T-helper 17 cell (primary cell): ENCODE measurements at places on chromosomes 4 and X. TPM values are rescaled to one million over a fixed set of nuclear protein-coding genes. Genes with fewer than 3 reads are reported as not detected.

- no peak for DNase-seq
These were observed 171.2 kb upstream of the NDP start for GRCh38 chrX:44144177-44144945.

- DNase-seq = no peak
These were observed 7.0 kb upstream of the AMTN start for GRCh38 chr4:70511365-70511764.

DNA sequence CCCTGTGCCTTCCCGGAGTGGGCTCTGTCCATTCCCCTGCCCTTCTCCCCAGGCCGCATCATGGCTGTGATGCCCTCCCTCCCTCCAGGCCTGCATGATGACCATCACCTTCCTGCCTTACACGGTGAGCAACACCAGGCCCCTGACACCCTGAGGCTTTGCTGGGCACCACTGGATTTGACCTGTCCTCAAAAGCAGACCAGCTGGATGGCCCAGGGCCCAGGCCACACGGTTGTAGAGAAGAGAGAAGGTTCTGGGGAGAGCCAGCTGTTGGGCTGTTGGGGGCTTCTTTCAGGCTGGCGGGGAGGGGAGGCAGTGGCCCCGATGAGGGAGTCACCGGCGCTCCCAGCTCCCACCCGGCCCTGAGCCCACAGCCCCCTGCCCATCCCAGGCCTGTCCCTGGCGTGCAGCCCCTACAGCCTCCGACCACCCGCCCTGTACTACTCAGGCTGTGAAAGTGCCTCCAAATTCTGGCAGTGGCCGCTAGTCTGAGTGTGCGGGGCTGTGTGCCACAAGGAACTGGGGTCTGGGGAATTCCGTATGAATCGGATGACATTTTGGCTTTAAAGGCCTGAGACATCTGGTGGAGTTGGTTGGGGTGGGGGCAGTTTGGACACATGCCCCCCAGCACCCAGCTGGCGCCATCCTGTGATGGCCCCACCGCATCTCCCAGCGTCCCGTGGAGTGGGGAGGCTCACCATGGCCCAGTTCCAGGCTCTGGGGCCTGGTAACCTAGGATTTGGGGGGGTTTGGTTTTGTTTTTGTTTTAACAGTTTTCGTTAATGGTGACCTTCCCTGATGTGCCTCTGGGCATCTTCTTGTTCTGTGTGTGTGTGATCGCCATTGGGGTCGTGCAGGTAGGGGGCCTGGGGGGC lies 19.6 kb downstream of the TMEM175 start:
- DNase-seq = no peak

GRCh38 chr4:33746979-33747378 lies 2497.3 kb downstream of the ARAP2 start:
- no peak for DNase-seq

GRCh38 chrX:51894697-51895336 lies 1.4 kb downstream of the MAGED1 start:
- DNase-seq = no peak

GRCh38 chrX:20046864-20047263 lies 56.0 kb upstream of the BCLAF3 start:
- DNase-seq = no peak

GRCh38 chr4:181611946-181612600 lies 631.1 kb upstream of the TENM3 start:
- no peak for DNase-seq

GRCh38 chrX:136464589-136464988 lies 23.2 kb upstream of the BRS3 start:
- no peak for DNase-seq

DNA sequence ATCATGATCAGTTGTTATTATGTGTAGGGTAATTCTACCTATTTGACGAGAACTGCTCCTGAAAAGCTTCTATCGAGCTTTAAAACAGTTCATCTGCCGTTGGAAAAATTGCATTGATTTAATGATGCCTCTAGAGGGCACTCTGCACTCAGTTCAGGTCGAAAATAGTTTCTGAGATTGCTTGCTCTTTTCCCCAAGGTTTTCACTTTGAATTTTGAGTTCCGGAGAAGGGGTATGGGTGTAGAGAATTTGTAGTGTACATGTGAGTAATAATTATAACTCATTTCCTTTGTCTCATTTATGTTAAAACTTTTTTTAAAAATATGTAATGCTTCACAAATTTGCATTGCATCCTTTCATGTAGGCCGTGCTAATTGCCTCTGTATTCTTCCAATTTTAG lies 28.4 kb upstream of the TNIP3 start:
- no peak for DNase-seq

DNA sequence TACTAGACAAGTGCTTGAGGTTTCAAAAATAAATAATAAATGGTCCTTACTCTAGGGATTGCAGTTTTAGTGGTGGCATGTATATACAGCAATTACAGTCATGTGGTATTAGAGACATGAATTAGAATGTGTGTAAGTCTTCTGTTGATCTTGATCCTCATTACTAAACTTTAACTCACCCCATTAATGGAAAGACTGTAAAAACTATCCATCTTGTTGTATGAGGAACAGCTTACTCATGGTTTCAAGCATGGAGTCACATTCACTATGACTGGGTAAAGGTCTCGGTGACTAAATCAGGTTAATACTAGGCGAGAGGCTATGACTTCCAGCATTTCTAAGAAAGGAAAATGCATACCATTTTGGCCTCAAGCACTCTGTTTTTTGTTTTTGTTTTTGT lies 107.0 kb upstream of the HPGD start:
- DNase-seq = no peak

DNA sequence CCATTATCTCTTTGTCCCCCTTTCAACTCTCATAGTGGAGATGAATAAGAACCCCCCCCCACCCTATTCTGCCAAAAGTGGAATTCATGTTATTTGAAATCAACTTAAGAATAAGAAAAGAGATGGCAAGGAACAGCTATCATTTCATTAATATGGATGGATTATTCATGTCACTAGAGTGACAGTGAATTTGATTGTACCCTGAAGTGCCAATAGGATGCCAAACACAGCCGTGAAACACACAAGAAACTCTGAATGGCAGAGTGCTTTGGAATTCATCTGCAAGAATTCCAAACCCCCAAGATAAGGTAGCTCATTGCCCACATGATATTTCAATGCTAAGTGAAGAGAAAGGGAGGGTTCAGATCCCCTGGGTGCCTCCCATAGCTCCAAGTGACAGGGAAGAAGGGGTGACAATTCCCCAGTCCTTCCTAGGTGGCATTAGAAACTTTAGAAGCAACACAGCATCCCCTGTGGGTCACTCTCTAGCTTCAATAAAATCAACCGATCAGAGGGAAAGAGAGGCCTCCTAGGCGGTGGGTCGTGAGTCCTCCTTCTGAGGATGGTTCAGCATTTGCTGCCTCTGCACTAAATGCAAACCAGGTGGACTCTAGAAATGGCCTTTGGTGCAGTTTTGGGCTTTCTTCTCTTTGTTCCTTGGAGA lies 84.3 kb downstream of the MGST2 start:
- no peak for DNase-seq

GRCh38 chrX:153499341-153499740 lies 4.6 kb downstream of the BGN start:
- no peak for DNase-seq

GRCh38 chrX:149950681-149951080 lies 12.4 kb upstream of the EOLA2 start:
- no peak for DNase-seq

- no peak for DNase-seq
These were observed 20.7 kb downstream of the UBE2K start for GRCh38 chr4:39718366-39719323.

DNA sequence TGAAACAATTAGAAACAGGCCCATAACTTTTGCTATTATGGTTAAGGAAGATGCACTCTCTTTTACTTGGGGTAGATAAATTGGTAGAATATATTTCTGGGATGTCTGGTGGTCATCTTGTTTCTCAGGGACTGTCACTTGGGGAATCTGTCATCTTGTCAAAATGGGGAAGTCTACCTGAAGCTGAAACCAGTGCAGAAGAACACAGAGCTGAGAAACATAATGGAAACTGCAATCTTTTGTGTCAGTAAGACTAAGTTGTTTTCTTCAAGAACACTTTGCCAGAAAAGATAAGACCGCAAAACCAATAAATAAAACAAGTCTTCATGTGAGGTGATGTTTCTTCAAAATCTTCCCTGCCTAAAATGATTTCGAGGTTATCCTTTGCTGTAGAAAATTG lies 92.0 kb downstream of the NAA11 start:
- no peak for DNase-seq

DNA sequence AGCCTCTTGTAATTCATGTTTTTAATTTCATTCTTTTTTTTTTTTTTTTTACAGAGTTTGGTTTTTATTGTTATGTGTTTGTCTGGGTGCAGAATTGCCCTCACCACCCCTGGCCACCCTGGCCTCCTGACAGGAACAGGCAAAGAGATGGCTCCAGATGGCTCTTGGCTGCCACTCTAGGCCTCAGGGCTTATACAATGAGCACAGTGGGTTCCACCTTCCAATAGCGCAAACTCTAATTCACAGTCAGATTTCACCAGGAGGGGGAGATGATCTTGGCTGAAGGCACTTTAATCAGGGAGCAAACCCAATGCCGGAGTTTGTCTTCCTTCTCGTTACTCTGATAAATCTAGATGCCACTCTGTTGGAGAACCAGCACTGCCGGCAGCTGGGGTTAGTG lies 24.8 kb downstream of the CPE start:
- DNase-seq = no peak

- no peak for DNase-seq
These were observed 95.1 kb downstream of the CDS1 start for GRCh38 chr4:84677995-84678394.

- DNase-seq = no peak
These were observed 26.2 kb upstream of the USP46 start for GRCh38 chr4:52685316-52685715.

DNA sequence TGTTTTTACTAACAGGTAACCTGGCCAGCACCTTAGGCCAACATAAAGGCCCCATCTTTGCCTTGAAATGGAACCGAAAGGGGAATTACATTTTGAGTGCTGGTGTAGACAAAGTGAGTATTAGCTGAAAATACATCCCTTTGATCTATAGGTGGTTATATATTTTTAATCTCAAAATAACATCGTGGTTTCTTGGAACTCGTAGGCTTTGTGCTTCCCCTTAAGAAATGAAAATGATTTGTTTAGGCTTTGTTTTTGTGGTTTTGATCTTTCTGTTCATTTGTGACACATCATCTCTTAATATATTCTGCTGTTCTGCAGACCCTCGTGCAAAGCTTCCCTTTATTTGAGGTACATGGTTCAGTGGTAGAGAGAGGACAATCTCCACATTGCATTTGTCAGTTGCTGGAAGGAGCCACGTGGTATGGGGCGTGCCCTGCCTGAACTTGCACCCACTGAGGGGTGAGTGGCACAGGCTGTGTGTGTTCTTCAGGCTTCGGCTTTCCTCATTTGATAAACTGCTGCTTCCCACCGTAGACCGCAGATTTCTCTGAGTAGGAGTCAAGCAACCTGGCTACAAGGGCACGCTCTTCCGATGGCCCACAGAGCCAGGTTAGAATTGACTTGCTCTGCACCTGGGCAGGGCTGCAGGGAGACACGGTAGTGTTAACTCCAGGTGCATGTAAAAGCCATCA lies 72.2 kb downstream of the GPR143 start:
- DNase-seq = no peak

GRCh38 chrX:23341452-23341851 lies 6.8 kb downstream of the PTCHD1 start:
- no peak for DNase-seq

GRCh38 chr4:71231129-71232055 lies 107.4 kb upstream of the SLC4A4 start:
- DNase-seq = no peak

GRCh38 chr4:118740869-118741268 lies 55.7 kb downstream of the METTL14 start:
- no peak for DNase-seq

Gene VCX
- total RNA-seq = not detected

Gene TKTL2
- total RNA-seq = 0.10 TPM

Gene FAT4
- not detected for total RNA-seq

Gene HGFAC
- not detected for total RNA-seq

Gene IL2RG
- total RNA-seq = 347 TPM

Gene PPEF2
- total RNA-seq = 0.10 TPM

Gene FGFR3
- total RNA-seq = 0.12 TPM

Gene POU4F2
- total RNA-seq = not detected
